Amygdala (tissue), 56 donors: ENCODE measurements at places on chromosomes 6 and 20.

GRCh38 chr20:61608275-61609085 is 356.4 kb downstream of the CDH4 start:
- DNase-seq: no peak

DNA sequence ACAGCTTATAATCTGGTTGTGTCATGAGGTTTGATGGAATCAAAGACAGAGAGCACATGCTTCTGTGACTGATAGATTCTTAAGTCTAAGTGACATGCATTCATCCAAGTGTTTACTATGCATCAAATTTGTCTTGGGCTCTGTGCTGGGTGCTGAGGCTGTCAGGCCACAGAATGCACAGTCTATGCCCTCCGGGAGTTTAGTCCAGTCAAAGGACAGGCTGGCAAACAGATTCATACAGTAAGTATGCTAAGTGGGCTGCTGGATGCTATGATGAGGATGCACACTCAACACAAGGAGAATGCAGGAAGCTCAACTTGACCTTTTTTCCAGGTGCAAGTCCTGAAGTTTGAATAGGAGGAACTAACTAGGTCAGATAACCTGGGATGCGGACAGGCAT is 146.7 kb downstream of the UST start:
- no peak for DNase-seq

DNA sequence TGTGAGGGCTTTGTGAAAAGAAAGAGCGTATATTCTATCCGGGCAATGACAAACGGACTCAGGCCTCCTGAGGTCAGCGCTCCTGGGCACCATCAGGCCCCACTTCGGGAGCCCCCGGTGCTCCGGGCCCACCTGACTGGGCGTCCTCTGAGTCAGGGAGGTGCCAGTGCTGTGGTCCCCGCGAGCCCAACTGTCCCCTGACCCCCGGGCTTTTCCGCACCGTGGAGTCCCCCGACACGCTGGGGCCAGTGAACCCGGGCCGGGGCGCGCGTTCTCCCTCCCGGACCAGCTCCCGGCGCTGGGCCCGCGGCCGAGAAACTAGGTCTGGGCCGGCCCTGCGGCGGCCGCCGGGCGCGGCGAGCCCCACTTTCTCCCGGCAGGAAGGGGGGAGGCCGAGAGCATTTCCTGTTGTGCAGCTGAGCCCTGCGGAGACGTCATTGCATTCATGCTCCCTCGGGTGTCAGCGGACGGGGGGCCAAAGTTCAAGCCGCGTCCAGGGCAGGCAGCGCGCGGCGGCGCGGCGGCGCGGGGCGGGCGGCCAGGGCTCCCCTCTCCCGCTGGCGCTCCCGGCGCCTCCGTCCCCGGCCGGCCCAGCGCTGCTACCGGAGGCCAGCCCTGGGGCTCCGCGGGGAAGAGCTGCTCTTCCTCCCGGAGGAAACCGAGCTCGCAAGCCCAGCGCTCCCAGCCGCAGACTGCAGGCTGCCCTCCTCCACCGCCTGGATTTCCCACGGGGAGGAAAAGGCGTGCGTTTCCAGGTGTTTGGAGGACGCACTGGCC is 18.3 kb downstream of the HIVEP2 start:
- DNase-seq: peak; percentile 78

DNA sequence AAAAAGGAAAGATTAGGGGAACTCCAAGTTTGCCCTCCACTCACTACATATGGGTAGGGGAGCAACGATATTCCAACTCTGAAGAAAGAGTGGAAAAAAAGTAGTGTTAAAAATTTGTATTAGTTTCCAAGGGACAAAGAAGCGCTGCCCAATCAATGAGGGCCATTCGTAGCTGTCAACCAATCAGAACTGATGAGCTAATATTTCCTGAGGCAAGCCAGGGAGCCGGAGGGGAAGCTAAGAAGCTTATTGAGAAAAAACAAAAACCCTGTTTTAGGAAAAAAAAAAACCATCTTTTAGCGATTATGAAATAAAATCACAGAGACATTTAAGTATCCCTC is 59.5 kb downstream of the TRIM38 start:
- peak; percentile 24 for DNase-seq

GRCh38 chr6:163191704-163192537 is 222.6 kb upstream of the QKI start:
- no peak for DNase-seq

DNA sequence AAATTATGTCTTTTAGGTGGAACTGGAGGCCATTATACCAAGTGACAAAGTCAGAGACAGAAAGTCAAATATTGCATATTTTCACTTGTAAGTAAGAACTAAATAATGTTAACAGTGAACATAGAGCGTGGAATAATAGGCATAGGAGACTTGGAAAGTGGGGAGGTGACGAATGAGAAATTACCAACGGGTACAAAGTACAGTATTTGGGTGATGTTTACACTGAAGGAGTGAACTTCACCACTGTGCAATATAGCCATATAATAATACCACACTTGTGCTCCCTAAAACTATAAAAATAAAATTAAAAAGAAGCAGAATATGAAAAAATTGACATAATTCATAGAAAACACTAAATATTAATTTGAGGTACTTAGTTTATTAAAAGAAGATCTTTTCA is 14.9 kb downstream of the EYS start:
- no peak for DNase-seq

DNA sequence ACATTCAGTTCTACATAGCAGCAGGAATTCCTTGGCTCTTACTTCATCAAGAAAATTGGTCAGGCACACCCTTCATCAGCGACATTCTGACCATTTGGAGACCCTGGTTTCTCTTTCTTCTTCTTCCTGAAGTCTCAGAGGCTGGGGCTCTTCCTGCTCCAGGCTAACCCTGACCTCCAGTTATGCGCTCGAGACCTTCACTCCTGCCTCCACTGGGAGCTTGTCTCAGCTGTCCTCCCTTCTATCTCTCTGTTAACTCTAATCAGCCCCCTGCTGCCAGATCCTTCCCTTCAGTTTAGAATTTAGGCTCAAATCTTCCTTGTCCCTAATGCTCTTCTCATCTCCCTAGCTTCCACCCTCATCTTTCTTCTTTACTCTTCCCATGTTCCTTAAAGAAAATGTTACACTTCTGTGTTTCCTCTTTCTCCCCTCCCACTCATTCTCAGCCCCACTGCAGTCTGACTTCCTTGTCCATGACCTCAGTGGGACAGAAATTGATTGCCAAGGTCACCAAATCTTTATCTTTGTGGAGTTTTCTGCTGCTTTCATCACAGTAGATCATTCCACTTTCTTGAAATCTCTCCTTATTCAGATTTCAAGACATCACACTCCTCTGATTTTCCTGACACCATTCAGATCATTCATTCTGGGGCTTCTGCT is 8.4 kb upstream of the HLA-DOA start:
- DNase-seq: no peak

GRCh38 chr20:49519777-49520359 is 37.4 kb upstream of the KCNB1 start:
- DNase-seq: no peak

GRCh38 chr6:155142168-155143028 is 121.4 kb upstream of the CLDN20 start:
- DNase-seq: no peak

GRCh38 chr6:70124882-70125545 is 177.9 kb downstream of the COL9A1 start:
- DNase-seq: no peak

- DNase-seq: no peak
These were observed 253.0 kb downstream of the TBC1D7 start for GRCh38 chr6:13075141-13075845.

DNA sequence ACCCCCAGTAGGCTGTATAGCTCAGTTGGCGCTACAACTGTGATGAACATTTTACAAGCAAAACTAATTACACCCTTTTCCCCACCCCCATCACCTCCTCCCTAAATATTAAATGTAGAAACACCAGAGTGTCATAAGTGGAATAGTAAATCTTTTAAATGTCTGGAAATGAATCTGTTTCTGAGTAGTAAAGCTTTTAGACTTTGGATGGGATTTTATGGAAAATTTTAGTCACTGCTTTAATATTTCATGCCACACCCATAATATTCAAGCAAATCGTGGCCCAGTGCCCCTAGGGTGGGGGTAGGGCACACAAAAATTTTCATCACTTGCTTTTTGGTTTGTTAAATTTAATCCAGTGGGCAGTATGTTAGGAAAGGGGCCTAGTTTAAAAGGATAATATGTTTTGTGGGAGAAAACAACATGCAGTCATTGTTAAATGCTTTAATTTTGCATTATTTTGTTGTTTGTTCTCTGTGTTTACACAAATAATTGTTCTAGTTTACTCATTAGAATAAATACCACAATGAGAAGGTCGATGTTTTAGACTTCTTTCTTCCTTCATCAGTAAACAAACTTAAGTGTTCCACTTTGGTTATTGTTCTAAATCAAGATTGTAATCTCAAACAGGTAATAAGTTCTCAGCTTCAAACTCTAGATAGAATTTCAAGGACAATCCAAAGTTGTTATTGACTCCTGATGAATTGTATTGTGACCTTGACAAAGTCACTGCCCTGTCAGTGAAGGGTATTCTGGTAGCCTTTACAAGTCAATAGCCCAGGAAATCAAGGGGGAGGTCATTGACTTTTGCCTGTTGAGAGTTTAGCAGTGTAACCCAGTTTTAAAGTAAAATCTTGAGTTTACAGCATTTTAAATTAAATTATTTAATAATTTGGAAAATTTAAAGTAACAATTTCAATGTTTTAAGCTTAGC is 79.2 kb downstream of the CBFA2T2 start:
- DNase-seq: no peak

DNA sequence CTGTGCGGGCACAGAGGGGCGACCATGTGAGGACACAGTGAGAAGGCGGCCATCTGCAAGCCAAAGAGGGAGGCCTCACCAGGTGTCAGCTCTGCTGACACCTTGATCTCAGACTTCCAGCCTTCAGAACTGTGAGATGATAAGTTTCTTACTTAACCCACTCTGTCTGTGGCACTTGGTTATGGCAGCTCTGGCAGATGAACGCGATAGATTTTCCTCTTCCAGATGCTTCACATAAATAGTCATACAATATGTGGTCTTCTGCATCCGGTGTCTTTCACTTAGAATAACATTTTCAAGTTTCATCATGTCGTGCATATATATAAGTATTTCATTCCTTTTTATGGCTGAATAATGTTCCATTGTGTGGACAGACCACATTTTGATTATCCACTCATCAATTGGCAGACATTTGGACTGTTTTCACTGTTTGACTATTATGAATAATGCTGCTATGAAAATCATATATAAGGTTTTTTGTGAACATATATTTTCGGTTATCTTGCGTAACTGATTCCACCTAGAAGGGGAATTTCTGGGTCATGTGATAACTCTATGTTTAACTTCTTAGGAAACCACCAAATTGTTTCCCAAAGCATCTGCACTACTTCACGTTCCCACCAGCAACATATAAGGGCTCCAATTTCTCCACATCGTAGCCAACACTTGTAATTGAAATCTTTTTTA is 30.2 kb downstream of the PRR18 start:
- no peak for DNase-seq

DNA sequence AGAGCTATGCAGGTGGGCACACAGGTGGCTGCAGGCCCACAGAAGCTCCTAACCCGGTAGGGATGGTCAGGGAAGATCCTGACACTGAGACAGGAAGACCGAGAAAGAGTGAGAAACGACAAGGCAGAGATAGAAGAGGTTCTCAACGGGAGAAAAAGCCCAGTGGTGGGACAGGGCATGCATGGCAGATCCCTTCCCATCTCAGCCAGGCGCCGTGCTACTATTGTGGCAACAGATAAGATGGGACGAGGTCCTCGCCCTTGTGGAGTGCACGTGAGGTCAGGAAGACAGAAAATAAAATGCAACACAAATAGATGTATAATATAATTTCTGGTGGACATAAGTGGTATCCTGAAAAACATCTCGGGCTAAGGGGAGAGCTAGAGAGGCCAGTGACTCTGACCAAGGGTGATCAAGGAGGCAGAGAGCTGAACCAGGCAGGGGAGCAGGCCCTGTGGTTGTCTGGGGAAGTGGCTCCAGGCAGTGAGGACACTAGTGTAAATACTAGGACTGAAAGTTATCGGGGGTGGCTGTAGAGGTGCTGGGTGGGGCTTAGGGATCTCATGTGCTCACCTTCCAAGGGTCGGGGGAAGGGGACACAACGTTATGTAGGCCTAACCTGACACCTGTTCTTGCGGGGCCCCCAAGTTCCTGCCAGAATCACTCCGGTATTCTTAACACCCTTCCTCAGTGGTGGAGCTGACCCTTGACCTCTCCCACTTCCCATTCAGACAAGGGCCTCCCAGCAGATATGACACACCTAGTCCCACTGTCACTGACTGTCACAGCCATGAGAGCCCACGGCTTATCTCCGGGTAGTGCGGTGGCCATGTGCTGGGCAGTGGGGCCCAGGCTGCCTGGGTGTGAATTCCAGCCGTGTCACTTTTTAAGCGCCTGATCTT is 1.0 kb downstream of the SRXN1 start:
- DNase-seq: no peak

DNA sequence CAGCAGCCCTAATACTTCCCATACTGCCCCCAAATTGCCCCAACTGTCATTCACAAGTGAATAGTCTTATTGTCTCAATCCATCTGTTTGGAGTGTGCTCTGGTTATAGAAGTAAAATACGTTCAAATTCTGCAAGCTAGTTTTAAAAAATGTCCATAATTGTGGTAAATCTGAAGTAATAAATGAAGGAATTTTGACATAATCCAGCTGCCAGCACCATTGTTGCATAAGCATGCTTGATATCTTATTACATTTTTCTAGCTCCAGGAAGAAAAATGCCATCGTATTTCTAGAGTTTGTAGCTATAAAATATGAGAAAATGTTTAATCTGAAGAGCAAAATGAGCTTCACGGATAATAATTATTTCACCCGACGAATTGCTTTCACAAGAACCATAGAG is 664.7 kb downstream of the RFPL4B start:
- no peak for DNase-seq

DNA sequence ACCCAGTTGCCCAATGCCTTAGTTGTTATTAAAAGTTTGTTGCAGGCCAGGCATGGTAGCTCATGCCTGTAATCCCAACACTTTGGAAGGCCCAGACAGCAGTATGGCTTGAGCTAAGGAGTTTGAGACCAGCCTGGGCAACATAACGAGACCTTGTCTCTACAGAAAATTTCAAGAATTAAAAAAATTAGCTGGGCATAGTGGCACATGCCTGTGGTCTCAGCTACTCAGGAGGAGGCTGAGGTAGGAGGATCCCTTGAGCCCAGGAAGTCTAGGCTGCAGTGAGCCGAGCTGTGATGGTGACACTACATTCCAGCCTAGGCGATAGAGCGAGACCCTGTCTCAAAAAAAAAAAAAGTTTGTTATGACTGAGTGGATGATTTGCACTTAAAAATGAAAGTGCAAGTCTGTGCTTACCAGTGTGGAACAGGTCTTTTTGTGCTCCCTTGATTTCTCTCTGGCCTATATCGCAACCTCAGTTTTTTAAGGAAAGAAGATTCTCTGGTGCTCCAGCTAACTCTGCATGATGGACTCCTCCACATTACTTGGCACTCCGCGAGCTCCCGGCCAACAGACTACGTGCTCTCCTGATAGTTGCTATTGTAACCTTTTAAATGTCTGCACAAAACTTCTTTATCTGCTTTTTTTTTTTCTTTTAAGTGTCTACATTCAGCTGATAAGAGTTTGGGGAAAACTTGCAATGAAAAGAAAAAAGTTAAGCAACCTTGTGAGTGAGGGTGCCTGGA is 22.1 kb downstream of the ZKSCAN3 start:
- DNase-seq: no peak

DNA sequence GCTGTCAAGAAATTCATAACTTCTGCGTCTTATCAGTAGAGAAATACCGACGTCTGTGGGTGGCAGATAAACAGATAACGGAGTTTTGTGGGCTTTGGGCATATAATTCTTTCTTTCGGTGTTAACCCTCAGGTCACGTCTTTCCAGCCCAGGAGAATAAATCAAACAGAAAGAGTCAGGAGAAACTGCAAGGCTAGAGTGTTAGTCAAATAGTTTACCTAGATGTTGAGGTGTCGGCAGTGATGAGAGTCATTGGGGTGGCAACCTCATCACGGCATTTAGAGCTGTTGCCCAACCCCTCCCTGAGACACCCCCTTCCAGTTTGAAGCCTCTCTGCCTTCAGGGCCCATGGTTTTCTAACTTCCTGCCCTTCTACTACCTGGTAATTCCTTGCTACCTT is 49.5 kb downstream of the ADTRP start:
- DNase-seq: no peak
